ENCODE measurements at places on chromosomes 5 and 9.

- no peak for DNase-seq
These were observed 707 bp downstream of the PIP5K1B start for GRCh38 chr9:68705531-68706362.

DNA sequence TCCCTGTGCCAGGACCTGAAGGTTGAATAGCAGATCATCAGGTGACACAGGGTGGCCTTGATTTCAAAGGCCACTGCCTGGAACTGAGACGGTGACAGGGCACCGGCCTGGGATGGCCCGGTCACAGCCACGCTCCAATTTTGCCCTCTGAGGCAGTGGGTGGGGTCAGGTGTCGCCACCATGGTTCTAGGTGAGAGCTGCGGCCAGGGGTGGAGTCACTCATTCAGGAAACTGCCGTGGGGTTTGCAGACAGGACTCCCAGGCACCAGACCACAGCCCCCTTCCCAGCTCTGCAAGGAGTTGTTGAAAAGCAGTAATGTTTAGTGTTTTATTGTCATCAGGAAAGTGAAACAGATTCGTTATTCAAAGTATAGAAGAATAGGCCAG is 17.3 kb upstream of the RNU6ATAC start:
- no peak for DNase-seq

DNA sequence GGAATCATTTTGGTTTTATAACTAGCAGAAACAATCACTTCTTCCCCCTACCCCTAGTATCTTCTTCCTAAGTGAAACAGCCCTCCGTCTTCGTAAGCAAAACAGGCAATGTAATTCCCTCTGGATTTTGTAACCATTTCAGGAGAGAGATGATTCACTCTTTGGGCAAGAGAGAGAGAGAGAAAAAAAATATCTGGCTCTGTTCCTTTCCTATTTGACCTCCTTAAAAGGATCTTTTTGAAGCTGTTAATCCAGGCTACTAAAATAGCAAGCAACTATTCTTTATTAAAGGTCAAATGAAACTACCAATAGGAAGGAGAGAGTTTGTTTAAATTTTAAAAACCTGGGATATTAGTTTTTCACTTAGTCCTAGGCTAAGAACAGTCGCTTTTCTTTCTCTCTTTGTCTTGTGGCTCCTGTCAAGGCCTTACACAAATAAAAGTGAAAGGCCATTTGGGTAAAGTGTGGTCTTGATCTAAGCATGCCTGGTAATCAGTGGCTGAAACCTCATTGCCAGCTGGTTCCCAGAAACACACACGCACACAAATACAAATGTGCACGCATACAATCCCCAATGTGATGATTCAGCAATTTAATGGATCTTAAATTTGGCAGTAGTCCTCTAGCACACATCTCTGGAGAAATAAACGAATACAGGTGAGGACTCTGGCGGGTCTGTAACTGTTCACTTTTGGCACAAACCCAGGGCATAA is 70.2 kb downstream of the PRUNE2 start:
- DNase-seq = peak; percentile 94

GRCh38 chr5:15525703-15526275 is 25.8 kb downstream of the FBXL7 start:
- DNase-seq = no peak

- DNase-seq = no peak
These were observed 300.9 kb downstream of the NTRK2 start for GRCh38 chr9:84970432-84970831.

GRCh38 chr5:36934740-36935356 is 58.3 kb downstream of the NIPBL start:
- DNase-seq = no peak

DNA sequence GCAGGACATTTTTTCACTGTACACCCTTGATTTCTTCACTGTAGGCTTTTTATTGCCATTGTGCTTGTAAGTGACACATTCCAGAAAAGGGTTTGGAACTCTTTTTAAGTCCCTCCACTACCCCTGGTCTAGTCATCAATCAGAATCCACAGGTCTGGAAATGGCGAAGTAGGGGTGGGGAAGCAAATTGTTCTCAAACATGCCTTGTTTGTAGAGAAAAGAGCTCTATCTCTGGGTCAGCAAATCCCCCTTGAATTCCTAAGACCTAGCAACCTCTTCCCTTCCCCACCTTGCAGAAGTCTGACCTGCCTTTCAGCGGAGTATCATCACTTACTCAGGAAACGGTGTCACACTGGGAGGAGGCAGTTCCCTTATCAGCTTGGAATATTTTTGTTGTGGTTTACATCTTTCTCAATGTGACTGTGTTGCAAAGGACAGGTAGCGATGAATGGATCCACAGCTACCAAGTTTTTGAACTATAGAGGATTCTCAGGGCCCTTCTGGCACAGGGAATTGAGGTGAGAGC is 3.2 kb downstream of the SH3RF2 start:
- DNase-seq = no peak

- no peak for DNase-seq
These were observed 19.4 kb downstream of the RAB14 start for GRCh38 chr9:121182101-121182836.

DNA sequence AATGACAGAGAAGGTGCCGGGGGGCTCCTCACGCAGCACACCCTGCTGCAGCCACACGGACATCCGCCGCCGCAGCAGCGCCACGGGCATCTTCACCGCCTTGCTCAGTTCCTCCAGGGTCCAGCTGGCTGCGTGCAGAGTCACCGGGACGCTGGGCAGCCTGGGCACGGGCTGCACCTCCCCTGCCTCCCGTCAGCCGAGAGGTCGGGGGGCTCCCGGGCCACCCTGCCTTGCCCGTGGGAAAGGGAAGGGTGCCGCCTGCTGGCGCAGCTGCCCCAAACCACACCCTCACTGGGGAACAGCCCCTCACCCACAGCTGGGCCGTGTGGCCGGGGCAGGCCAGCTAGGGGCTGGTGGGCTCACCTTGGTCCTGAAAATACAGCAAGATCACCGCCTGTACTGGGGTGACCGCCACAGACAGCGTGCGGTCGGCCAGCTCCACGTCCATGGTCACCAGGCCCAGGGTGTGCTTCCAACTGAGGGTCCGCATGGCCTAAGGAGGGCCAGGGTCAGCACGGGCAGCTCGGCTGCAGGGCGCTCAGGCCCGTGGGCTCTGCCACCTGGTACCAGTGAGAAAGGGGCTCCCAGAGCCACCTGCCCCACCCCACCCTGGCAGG is 3.6 kb upstream of the TMEM210 start:
- no peak for DNase-seq

Measured in skeletal muscle cell (primary cell).